ENCODE measurements at places on chromosomes 6 and 20.

DNA sequence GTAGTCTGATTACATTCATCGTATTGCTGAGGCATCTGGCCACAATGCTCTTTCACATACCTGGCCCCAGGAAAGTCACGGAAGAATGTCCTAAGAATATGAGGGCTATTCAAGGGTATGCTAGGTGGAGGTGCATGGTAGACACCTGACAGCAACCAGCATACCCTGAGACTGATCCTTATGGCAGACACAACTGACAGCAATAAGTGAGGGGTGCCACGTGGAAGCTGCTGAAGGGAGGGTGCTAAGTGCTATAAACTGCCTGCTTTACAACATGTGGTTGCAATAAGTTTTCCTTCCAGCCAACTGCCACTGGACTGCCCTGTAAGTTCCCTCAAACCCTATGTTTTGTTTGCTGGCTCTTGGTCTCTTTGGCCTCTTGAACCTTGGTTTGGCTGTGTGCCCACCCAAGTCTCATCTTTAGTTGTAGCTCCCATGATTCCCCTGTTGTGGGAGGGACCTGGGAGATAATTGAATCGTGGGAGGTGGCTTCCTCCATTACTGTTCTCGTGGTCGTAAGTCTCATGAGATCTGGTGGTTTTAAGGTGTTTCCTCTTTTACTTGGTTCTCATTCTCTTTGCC is 201.3 kb upstream of the MOCS1 start:
- DNase-seq = no peak
- H3K27me3 ChIP-seq = no peaks in the 10 kb centered on the region
- H3K27ac ChIP-seq = no peak overlapping the region
- H3K4me1 ChIP-seq = no peaks in the 10 kb centered on the region

- no peak overlapping the region for H3K27ac ChIP-seq
- H3K4me3 ChIP-seq = no peak overlapping the region
- H3K4me1 ChIP-seq = peaks cover 5% of the 10 kb centered on the region
- no peaks in the 10 kb centered on the region for H3K36me3 ChIP-seq
- no peaks in the 10 kb centered on the region for H3K27me3 ChIP-seq
Measured at GRCh38 chr20:43969501-43970182, 55.0 kb downstream of the TOX2 start.

GRCh38 chr6:154995254-154996015 is at the start of gene TIAM2:
TIAM2 (plus strand) TSS chr6:154995315; CDS start chr6:155129224, 133,909 bp downstream.
- H3K36me3 ChIP-seq = no peaks in the 10 kb centered on the region
- DNase-seq = peak; percentile 59
- peak within 1 kb of the TSS; percentile 80 for H3K4me3 ChIP-seq
- peaks cover 23% of the 10 kb centered on the region for H3K27me3 ChIP-seq

DNA sequence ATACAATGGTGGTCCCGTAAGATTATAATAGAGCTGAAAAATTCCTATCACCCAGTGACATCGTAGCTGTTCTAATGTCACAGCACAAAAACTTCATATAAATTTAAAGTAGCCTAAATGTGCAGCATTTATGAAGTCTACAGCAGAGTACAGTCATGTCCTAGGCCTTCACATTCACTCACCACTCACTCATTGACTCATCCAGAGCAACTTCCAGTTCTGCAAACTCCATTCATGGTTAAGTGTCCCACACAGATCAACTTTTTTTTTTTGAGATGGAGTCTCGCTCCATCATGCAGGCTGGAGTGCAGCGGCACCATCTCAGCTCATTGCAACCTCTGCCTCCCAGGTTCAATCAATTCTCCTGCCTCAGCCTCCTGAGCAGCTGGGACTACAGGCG is 20.9 kb upstream of the KCNG1 start:
- DNase-seq = no peak
- H3K4me1 ChIP-seq = no peaks in the 10 kb centered on the region
- H3K36me3 ChIP-seq = no peaks in the 10 kb centered on the region
- H3K27ac ChIP-seq = no peak overlapping the region

- H3K36me3 ChIP-seq = peaks cover 45% of the 10 kb centered on the region
- peak; percentile 76 for DNase-seq
- no peaks in the 10 kb centered on the region for H3K27me3 ChIP-seq
- H3K4me1 ChIP-seq = peaks cover 62% of the 10 kb centered on the region
- peak overlapping the region; percentile 81 for H3K27ac ChIP-seq
Measured at GRCh38 chr6:41937861-41938574, 3.6 kb downstream of the CCND3 start.

Measured in muscle of leg (tissue), 16 donors.